ENCODE measurements at places on chromosomes 1 and 21. TPM values are rescaled to one million over a fixed set of nuclear protein-coding genes. Genes with fewer than 3 reads are reported as not detected.

Gene CYP4A22
- total RNA-seq: 0.07 TPM

Gene NEGR1
- total RNA-seq: 12.2 TPM

Gene ACKR1
- 0.13 TPM for total RNA-seq

Gene TMEM240
- 4.0 TPM for total RNA-seq

Gene MEF2D
- total RNA-seq: 18.1 TPM

Gene CEP104
- total RNA-seq: 33.6 TPM

Gene ANKRD35
- total RNA-seq: 0.14 TPM

Gene S100A4
- total RNA-seq: 1.2 TPM

Gene TSPEAR
- total RNA-seq: not detected

Gene ARHGEF2
- total RNA-seq: 127 TPM

Gene LENEP
- 0.40 TPM for total RNA-seq

Gene PAPPA2
- total RNA-seq: 0.80 TPM

Gene LMX1A
- total RNA-seq: not detected

Gene VPS26C
- 73.9 TPM for total RNA-seq

Gene MED8
- 41.1 TPM for total RNA-seq

Gene CR2
- not detected for total RNA-seq

Gene CLDN14
- total RNA-seq: not detected

Gene UMODL1
- total RNA-seq: not detected
